Right lung (tissue), 10 donors: ENCODE measurements at places on chromosomes 4 and X.

- no peak for DNase-seq
Observed at GRCh38 chrX:130300010-130300282, 31.2 kb upstream of the ZNF280C start.

- no peak for DNase-seq
Observed at GRCh38 chr4:83605744-83606172, 69.8 kb downstream of the GPAT3 start.

DNA sequence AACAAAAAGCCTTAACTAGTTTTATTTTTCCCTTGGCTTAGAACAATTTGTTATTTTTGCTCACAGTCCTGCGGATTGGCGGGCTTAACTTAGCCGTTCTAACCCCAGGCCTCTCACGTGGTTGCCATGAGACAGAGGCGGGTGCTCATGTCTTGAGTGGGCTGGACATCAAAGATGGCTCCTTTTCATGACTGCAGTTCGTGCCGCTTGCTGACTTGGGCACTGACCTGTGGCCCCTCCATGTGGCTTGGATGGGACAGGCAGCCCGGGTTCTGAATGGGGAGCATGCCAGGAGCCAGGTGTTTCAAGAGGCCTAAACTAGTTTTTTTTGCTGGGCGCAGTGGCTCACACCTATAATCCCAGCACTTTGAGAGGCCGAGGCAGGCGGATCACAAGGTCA, 40.7 kb downstream of the CDS1 start:
- no peak for DNase-seq

DNA sequence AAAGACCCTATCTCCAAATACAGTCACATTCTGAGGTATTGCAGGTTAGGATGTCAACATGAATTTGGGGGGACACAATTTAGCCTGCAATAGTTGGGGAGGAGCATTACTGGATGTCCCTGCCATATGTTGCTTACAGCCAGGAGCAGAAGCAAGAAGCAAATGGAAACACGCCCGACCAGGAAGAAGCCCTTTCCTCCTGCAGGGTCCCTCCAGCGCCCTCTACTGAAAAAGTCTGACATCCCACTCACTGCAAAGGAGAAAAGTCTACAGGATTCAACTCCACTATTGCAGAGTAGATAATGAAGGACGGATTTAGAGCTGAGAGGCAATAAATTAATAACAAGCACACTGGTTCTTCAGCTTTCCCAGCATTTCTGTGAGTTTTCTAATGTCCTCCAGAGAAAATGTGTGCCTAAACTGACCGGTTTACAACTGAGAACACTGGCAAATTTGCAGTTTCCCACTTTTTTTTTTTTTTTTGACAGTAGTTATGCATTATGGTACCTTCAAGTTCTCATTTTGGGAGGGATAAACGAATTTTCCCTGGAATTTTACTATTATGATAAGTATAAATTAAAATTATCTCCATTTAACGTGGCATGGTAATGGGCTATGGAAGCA, 31.7 kb downstream of the COQ2 start:
- DNase-seq, result peak; percentile 21

GRCh38 chr4:155765149-155765548, 6.3 kb downstream of the GUCY1B1 start:
- no peak for DNase-seq

- no peak for DNase-seq
Observed at GRCh38 chrX:38273453-38273852, 52.8 kb upstream of the SRPX start.

DNA sequence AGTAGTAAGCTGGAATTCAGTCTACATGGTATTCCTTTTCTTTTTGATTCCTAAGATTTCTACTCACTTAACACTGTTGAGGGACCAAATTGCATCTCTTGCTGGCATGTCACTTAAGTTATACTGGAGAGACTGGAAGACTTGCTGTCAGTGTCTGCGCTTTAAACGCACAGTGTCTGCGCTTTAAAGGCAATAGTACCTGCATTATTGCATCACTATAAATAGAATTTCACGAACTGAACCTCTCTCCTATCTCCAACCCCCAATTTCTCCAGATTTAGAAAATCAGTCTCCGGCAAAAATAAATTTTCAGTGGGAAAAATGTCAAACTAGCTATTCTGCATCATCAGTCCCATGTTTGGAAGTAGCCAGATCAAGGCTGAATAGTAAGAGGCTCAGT, 21.2 kb downstream of the SMAD1 start:
- DNase-seq, result no peak

DNA sequence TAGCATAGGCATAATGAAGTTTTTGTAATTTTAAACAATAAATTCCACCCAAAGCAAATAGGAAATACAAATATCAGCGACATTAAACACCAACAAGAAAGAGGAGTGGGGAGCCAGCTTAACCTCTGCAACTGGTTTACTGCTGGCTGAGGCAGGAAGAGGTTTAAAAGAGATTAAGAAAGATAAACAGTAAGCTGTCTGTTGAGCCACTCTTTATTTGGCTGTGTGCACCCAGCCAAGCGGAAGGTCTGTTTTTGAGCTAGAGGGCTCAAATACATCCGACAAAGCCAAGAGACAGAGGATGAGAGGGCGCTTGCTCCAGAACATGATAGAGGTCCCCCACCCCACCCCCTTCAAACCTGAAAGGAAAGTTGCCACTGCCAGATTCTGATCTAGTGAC, 191.4 kb downstream of the MGST2 start:
- DNase-seq, result no peak

- no peak for DNase-seq
Observed at GRCh38 chrX:53403535-53403934, 18.9 kb downstream of the SMC1A start.

DNA sequence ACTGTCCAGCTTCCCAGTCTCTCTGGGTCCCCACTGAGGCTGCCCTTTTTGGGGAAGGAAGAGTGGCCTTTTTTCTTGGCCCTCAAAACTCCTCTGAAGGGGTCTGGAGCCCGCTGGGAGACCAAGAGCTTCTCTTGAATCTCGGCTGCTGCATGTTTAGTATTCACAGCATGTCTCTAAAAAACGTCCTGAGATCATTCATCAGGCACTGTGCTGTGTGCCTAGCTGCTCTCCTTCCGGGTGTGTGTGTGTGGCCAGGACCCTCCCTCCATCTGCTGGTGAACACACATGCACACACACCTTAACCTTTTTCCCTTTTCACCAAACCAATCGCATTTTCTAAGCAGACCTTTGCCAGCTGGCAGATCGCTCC, 841 bp upstream of the FRMPD3 start:
- no peak for DNase-seq

DNA sequence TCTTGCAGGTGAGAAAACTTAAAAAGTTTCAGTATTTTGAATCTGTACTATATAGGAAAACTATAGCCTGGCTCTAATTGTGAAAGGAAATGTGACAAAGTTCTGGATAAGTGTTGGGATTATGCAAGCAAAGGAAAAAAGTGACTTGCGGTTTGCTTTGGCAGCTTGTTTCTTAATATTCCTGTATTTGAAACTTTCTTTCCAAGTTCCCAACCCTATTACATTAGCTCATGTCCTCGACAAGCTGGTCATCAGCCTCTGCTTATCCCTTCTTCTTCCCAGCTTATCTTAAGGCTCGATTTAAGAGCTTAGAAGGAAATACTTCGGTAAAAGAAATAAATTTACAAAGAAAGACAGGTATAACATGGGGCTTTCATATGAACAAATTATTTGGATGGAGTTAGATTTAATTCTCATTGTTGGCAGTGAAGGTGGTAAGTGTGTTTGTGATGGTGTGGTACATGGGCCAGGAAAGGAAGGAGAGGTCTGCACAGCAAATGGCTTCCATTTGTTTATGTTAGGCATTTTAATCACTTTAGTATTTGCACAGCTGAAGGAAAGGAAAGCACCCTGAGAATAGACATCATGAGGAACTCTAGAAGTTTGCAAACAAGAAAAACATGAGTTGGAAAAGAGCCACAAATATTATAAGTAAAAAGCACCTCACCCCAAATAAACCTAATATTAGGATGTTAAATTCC, 5.1 kb upstream of the MYOZ2 start:
- DNase-seq, result no peak

DNA sequence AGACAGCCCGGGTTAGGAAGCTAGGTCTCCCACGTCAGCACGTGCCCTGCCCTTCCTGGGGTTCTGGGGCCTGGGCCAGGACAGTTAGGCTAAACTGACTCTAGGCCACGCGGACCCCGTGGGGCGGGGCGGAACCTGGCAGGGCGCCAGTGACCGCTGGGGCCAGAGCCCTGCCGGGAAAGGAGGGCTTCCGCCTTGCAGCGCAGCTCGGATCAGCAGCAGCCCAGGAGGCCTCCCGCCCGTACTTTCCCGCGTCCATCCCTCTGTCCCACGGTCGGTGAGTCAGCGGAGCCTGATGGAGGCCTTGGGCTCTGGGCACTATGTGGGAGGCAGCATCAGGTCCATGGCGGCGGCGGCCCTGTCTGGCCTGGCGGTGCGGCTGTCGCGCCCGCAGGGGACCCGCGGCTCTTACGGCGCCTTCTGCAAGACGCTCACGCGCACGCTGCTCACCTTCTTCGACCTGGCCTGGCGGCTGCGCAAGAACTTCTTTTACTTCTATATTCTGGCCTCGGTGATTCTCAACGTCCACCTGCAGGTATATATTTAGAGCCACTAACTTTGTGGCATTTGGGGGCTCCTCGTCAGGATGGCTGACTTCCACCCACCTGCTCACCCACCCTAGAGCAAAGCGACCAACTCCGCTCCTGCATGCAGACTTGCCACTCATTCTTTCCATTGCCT, at the start of gene SMIM10:
TSS of gene SMIM10 (plus strand) at position 191 of the 681 bp plus-strand sequence. CDS start at position 296, 105 bp downstream.
- DNase-seq, result peak; percentile 70

- DNase-seq, result no peak
Observed at GRCh38 chr4:138773321-138773720, 242.3 kb upstream of the NOCT start.

DNA sequence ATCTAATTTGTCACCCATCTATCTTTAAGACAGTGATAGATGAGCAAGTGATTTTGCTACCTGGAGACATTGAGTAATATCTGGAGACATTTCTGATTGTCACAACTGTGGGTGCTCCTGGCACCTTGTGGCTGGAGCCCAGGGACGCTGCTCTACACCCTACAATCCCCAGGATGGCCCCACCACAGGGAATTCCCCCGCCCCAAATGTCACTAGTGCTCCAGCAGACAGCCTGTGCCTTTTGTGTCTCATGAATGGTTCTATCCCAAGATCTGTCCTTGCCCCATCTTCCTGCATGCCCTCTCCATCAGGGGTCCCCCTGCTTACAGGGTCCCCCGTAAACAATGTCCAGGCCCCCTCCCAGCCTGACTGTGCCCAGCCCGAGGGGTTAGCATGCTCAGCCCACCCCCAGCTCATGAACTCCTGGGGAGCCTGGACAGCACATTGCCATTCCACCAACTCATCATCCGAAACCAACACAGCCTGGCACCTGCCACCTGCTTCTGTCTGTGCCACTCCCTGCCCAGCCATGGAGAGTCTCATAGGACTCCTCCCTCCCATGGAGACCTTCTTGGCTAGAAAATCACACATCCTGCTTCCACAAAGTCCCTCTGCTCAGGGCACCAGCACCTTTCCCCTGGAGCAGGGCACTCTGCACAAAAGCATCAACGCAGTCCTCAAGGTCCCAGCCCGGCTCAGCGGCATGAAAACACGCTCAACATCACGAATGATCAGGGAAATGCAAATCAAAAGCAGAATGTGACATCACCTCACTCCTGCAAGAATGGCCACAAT, 5.7 kb downstream of the P2RY8 start:
- no peak for DNase-seq

DNA sequence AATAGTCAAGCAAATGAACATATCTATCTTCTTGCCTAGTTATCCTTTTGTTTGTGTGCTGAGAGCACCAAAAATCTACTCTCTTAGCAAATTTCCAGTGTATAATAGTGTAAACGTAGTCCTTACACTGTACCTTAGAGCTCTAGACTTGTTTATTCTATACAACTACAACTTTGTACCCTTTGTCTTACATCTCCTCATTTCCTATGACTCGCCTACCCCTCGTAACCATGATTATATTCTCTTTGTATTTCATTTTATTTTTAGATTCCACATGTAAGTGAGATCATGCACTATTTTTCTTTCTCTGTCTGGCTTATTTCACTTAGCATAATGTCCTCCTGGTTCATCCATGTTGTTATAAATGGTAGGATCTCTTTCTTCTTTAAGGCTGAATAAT, 37.6 kb downstream of the MAGEB5 start:
- no peak for DNase-seq

DNA sequence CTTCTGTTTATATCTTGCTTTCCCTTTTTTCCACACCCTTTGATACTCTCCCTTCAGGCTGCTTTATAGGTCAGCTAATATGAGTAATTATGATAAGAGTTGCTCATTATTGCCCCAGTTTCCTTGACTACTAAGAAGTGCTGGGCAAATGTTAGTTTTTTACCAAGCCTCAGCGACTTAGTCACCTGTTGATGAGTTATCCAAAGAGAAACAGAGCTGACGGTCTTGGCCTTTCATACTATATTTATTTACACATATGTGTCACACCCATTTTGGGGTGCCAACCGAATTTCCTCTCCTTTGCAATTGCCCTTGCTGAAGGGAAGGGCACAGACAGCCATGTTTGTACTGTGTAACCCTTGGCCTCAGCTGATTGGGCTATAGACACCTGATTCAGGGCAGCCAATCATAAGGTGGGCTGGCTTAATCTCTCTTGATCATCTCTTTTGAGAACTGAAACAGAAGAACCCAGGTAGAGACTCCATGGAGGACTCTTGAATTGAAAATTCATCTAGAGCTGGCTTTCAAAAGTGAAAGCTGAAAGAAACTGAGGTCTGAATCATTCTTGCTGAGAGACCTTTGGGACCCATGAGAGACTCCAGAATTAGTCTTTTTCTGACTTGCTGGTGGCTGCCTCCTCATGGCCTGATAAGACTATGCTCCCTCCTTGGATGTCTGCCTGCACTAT, 111.7 kb upstream of the RPS6KA3 start:
- no peak for DNase-seq

DNA sequence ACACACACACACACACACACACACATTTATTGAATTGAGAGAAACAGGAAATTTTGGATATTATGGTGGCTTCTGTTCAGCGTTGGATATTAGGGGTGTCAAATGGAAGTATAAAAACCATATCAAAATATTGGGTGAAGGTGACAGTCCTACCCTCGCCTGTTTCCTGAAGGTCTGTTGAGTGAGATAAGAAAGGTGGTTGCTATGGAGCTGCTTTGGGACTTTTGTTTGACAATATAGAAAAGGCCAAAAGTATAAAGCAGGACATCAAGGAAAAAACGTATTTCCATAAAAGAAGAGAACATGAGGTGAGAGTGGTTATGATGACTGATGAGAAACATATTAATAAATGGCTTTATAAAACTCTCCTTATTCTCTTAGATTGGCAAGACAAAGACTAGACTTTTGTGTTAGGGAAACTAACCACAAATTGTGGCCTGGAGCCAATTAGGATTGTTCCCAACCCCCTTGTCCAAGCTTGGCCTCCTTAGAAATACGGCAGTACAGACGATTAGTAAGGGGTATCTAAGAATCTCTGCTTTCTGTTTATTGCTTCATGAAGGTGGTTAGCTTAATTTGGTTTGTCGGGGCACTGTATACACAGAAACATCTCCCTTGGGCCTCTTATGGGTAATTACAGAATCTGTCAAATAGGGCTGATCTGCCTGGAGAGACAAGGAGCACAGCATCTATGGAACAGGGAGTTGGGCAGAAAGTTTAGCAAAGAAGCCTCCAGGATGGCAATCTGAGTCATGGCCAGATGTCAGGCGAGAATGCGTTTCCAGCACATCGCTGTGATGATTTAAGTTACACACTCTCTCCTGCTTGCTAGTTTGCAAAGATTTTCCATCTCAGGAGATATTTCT, 198.0 kb downstream of the CBR4 start:
- no peak for DNase-seq
